ENCODE measurements at places on chromosomes 13 and 19. TPM values are rescaled to one million over a fixed set of nuclear protein-coding genes. Genes with fewer than 3 reads are reported as not detected.

COX7A1 gene
- 2.8 TPM for total RNA-seq

- DNase-seq = no peak
Measured at GRCh38 chr19:14507704-14508542, 10.3 kb downstream of the DNAJB1 start.

- DNase-seq = no peak
Measured at GRCh38 chr19:14343286-14343685, 38.0 kb upstream of the ADGRE5 start.

GRCh38 chr13:77094773-77095172, 67.8 kb upstream of the FBXL3 start:
- DNase-seq = no peak

PEG3 gene
- total RNA-seq = 9.4 TPM

DNA sequence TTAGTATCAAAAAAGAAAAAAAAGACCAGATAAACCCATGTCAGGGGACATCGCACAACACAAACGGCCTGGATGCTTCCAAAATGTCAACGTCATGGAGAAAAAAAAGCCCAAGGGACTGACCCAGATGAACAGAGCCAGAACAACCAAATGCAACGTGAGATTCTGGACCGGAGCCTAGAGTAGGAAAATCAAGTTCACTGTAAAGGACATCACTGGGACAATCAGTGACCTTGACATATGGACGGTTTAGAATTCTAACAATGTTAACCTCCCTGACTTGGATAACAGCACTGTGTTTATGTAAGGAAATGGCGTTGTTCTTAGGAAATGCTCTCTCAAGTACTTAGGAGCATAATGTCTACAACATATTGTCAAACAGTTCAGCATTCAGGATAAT, 15.1 kb upstream of the EMP3 start:
- no peak for DNase-seq

DNA sequence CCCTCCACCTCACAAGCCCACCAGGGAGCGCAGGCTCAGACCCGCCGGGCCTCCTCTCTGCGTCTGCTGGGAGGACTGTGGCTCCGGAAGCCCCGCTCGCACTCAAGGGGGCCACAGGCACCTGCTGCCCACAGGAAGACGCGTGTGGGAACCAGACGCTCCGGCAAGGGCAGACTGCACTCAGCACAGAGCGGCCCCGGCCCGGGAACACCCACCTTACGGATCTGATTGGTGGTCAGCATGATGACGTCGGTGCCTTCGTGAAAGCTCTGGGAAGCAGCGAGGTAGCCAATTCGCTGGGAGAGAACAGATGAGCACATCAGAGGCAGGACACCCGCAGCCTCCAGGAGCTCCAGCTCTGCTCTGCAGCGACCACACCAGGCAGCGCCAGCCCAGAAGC, 14.6 kb downstream of the AP3D1 start:
- DNase-seq = no peak

DNA sequence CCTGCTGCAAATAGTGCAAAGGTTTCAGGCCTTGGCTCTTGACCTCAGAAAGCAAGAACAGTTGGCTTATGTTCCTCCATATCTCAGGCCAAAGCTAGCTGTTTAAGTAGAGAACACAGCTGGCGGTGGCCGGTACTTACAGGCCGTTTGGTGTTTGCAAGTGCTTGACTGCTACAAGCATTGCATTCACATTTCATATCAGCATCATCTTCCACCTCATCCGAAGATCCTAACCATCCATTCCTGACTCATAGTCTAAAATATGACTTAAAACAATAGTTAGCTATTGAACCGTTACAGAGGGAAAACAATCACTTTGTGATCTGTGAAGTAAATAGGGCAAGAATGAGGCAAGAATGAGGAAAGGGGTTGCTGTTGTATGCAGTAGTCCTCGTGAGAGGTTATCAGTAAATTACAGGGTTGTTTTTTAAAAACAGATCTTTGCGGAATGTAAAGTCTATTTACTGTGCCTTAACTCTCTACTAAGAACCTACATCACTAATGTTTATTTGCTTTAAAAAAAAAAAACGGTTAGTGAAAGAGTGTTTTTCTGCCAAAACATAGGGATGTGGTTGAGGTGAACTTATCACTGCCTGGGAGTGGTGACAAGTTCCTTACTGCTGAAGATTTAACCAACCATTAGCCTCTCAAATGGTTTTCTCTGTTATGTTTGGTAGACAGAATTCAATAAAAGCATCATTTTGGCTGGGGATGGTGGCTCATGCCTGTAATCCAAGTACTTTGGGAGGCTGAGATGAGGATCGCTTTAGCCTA, 21.6 kb upstream of the WDR88 start:
- DNase-seq = no peak

ONECUT3 gene
- not detected for total RNA-seq

DNA sequence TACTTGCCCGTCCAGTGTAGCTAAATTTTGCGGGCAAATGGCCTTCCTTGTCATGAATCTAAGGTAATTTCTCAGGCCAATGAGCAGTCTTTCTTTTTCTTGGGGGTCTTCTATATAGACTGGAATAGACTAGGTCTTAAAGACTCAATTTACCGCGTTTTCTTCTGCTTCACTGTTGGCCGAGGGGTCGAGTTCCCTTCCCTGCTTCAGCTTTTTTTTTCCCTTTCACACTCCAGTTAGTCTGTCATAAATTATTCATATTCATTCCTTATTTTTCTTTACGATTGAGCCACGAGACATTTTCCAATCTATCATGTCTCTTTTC, 276 bp downstream of the ALG11 start:
- no peak for DNase-seq

GPR183 gene
- total RNA-seq = 3.2 TPM

DNA sequence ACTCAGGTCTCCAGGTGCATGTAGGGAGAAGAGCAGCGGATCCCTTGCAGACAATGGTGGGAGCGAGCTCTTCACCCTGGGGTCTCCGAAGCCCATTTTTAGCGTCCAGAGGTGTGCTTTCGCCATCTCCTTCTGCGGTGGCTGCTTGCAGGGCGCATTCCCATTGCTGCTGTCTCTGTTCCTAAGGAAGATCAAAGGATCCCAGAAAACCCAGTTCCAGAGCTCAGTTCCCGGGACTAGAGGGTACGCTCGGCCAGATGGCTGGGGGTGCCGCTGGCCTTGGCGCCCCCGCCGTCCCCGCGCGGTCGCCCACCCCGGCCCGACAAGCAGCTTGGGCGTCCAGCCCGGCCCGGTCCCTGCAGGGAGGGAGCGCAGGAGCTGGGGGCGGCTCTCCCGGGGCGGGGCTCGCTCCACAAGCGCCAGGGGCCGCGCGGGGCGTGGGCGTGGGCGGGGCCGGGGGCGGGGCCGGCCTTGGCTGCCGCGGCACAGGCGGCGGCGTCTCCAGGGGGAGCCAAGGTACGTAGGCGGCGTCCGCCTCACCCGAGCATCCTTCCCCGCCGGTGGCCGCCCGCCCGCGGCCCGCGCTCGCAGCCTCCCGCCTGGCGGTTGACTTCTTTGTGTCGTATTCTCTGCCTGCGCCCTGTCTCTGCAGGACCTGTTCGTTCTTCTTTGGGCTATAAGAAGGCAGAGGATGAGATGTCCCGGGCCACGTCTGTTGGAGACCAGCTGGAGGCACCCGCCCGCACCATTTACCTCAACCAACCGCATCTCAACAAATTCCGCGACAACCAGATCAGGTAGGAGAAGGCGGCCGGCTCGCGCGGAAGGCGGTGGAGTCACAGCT, 96.8 kb downstream of the ATP8A2 start:
- DNase-seq = no peak

CTXN1 gene
- 0.18 TPM for total RNA-seq

GRCh38 chr13:110055089-110055488, 251.9 kb downstream of the COL4A1 start:
- no peak for DNase-seq

GRCh38 chr13:110748271-110748670, 34.8 kb downstream of the ING1 start:
- no peak for DNase-seq

DNA sequence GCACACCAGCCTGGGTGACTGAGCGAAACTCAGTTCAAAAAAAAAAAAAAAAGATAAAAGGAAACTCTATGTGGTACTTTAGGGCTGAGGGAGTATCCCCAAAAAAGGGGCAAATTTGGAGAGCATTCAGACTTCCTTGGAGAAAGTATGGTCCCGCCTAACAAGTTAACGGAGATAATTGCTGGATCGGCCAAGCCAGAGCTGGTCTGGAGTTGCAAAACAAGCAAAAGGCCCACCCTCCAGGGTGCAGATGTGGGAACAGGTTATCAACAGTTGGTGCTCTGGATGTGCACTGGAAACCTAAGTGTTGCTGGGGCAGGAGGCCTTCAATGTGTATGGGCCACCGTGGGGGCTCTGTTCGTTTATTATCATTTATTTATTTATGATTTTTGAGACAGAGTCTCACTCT, 2.8 kb downstream of the IQCN start:
- no peak for DNase-seq

DNA sequence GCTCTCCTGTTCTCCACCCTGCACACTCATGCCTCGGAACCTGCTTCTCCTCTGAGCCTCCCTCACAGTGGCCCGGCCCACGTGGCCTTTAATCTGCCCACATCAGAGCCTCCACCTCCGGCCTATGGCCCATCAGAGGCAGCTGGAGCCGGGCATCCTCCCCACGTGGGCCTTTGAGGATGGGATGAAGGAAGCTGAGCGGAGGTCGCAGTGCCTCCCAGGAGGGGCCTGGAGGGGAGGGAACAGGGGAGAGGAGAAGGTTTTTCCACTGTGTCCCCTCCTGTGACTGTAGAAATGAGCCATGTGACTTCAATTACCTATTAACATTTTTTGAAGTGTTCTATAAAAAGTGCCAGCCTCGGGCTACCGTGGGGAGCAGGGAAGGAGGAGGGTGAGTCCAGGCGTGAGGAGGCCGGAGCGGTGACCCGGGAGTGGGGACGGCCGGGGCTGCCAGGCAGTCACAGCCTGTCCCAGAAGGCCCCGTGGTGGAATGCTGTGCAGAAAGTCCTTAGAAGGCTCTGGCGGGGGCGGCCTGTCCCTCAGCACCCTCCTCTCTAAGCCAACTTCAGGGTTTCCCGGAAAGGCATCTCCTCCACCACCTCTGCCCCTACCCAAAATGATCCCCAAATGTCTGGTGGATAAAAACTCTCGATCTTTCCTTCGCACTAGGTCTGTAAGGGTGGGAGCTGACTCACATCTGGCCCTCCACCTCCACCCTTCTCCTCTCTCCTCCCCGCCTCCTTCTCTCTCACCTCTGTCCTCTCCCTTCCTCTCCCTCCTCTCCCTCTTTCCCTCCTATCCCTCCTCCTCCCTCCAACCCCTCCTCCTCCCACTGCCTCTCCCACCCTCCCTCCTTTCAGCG, 24.8 kb upstream of the SLC1A5 start:
- DNase-seq = no peak

ADGRE2 gene
- 5.7 TPM for total RNA-seq

DNA sequence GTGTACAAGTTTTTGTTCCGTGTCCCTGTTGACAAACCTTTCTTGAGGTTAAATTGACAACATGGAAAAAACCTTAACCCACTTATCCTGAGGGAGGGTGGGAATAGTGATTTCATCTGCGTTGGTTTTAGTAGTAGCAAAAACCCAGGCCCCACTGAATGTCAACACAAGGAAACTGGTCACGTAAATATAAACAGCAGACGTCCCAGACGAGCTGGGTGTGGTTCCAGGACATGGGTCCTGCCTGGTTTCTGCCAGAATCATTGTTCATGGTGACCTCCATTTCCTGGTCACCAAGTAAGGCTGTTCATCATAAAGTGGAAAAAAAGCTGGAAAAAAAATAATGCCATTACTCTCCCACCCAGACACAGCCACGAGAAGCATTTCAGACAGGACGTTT, 16.9 kb upstream of the F2RL3 start:
- no peak for DNase-seq

ZNF225 gene
- 1.7 TPM for total RNA-seq

DNA sequence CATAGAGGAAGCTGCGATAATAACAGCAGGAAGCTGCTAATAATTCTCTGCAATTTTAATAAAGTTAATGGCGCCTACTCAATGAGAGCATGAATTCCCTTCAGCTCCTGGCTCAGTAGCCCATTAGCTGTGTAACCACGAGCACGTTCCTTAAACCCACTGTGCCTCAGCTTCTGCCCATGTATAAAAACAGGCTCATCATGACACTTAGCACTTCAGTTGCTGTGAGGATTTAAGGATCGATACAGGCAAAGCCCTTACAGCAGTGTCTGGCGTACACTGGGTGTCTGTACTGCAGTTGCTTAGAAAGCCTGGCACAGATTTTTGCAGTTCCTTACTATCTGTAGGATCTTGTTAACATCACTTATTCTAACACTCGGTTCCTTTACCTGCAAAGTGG, 673.4 kb upstream of the ARGLU1 start:
- DNase-seq = no peak

NOVA2 gene
- 2.5 TPM for total RNA-seq

DNA sequence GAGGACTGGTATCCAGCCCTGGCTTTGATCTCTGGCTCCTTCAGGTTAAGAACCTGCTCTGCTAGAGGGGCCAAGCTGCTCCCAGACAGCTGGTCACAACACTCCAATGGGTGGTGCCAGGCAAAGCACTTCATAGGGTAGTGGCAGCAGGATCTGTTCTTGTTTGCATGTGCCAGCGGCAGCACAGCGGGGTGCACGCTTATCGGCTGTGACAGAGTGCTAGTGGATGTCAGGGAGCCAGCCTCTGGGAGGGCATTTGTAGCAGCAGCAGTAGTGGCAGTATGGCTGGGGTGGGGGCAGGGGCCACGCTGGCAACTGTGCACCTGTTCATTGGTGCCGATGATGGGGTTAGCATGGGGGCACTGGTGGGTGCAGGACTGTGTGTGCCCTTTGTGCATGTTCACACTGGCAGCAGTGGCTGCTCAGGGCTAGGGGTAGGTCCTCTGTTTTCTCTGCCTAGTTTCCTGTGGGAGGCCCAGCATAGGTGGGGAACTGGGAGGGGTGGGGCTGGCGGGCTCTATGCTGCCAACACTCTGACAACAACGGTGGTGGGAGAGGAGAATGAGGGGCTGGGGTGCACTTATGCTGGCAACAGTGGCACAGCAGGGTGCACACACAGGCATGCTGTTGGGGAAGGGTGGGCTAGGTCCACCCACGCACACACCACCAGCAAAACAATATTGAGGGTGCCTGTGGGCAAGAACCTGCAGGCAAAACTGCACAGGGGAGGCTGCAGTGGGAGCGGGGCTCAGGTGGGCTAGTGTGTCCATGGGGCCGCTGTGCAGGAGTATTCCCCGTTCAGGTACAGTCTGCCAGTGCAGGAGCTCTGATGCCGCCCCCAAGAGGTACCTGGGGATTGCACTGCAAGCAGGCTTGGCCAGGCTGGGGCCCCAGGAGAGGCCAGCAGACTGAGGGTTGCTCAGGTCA, 19.3 kb downstream of the AP1M1 start:
- DNase-seq = no peak

OR7A17 gene
- total RNA-seq = not detected

DNA sequence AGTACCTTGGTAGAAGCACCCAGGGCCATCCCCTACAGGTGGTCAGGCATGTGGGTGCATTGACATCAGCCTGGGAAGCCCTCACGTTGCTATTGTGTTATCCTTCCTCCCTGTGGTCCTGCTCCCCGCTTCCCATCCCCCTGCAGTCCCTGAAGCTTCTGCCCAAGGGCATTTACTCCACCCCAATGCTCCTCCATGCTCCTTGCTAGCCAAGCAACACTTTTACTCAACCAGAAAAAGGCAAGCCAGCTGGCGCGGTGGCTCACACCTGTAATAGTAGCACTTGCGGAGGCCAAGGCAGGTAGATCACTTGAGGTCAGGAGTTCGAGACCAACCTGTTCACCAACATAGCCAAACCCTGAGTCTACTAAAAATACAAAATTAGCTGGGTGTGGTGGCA, 54.8 kb upstream of the LATS2 start:
- DNase-seq = no peak

GRCh38 chr19:6730153-6730804, 7.1 kb downstream of the GPR108 start:
- DNase-seq = peak; percentile 98

WDR62 gene
- 1.5 TPM for total RNA-seq
